ENCODE measurements at places on chromosomes 1 and 21.

GRCh38 chr1:180421614-180422013 lies 80.8 kb downstream of the ACBD6 start:
- DNase-seq, result no peak

DNA sequence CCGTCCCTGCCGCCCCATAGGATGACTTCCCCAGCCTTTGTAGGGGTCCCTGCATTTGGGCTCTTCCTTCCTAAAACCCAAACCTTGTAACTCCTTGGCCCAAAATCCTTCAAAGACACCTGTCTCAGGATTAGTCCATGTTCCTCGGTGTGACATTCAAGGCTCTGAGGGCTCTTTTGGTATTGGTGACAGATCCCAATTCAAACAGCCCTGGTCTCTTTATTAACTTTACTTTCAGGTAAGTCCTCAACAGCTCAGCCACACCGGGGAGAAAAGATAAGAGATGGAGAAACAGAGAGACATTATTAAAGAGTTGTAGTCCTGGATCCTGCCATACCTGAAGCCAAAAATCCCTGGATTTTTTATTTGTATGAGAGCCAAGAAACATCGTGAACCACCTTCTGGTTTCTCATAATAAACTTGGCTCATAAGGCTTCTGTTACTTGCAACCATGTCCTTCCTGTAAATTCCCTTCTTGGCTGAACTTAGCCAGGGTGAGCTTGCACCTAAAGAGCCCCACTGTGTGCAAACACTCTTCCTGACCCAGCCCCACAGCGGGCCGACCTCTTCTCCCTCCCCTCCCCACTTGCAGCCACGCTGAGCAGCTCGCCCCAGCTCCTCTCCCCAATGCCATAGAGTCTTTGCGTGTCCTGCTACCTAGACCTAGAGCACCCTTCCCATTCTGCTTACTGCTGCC lies 7.9 kb upstream of the MATN1 start:
- DNase-seq, result no peak

GRCh38 chr21:46091631-46092025 lies 6.3 kb upstream of the COL6A2 start:
- DNase-seq, result no peak

DNA sequence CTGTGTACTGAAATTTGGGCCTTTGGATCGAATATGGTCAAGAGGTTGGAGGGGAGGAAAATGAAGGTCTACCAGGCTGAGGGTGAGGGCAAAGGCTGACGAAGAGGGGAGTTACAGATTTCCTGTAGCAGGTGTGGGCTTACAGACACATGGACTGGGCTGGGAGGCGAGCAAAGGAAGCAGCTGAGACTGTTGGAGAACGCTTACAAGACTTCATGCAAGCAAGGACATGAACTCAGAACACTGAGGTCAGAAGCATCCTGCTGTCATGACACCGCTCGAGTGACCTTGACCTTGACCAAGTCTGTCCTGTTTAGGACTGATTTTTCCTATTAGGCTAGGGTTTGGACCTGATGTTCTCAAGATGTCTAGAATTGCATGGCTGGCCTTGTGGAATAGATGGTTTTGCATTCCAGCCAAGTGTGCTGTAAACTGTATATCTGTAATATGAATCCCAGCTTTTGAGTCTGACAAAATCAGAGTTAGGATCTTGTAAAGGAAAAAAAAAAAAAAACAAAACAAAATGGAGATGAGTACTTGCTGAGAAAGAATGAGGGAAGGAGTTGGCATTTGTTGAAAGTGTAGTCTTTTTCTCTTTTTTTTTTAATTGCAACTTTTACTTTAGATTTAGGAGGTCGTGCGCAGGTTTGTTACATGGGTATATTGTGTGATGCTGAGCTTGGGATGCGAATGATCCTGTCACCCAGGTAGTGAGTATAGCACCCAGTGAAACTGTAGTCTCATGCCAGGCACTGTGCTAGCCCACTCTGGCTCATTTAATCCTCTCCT lies 5.8 kb downstream of the ELF3 start:
- no peak for DNase-seq

DNA sequence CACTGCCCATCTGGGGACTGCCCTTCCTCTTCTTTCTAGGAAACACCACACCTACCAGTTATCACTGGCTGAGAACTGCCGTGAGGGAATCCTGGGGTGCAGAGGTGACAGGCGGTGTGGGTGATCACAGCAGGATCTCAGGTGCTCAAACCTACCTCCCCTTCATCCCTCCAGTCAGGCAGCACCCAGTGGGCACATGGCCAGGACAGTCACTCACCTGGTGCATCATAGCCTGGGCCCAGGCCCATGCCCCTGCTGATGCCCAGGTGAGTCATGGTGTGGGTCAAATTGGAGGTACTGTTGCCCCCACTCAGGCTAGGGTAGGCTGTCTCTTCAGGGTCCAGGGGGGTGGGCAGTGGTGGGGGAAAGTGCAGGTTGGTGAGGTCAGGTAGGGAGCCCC lies 5.3 kb upstream of the DENND4B start:
- no peak for DNase-seq

DNA sequence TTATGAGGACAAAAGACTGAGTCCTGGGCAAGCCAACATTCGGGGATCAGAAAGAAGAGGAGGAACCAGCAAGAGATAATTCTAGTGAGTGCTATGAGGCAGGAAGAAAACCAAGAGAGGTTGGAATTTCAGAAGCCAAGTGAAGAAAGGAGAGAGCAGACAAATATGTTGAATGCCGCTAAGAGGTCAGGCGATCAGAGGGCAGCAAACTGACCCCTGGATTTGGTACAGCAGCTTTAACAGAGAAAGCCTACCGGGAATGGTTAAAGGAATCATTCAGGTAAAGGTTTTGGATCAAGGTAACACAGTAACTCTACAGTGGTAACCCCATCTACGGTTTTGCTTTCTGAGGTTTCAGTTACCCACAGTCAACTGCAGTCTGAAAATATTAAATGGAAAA lies 5.4 kb downstream of the CLCC1 start:
- no peak for DNase-seq

DNA sequence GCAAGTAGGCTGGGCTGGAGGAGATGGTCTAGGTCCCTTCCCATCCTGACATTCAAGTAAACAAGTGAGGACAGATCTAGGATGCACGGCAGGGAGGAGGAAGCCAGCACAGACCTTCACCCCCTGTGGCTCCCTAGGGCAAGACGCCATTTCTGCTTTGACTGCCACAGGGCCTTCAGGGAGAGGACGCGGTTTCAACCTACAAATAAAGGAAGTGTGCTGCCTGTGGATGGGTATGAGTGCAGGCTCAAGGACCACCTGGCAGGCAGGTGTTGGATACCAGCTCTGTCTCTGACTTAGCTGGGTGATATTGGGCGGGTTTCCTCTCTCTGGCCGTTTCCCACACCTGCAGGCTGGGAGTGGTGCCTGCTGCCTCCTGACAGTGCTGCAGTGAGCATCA lies 16.2 kb downstream of the SLC2A1 start:
- peak; percentile 41 for DNase-seq

DNA sequence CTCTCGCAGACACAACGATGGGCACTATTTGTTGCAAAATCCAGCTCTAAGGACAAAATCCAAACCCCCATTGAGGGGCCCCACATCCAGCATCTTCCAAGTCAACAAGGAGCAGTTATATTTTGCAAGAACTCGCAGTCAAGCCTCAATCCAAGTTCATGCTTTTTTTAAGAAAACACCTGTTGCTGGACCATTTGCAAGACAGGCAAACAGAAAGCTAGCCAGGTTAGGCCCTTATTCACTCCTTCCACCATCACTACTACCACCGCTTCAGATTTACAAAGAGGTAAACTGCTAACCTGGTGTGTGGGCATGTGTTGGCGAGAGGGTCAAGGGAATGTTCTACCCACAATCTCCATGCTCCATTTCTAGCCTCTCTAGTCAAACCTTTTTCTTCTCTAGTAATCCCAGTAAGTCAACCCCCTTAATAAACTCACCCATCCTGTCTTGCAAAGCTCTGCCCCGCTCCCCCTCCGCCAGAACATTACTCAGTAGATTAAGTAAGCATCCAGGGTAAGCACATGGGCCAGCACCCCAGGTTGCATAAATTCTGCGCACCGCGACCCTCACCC lies 703 bp downstream of the ERI3 start:
- DNase-seq, result no peak

- no peak for DNase-seq
These were observed 9.8 kb upstream of the SLC19A1 start for GRCh38 chr21:45551783-45552695.

DNA sequence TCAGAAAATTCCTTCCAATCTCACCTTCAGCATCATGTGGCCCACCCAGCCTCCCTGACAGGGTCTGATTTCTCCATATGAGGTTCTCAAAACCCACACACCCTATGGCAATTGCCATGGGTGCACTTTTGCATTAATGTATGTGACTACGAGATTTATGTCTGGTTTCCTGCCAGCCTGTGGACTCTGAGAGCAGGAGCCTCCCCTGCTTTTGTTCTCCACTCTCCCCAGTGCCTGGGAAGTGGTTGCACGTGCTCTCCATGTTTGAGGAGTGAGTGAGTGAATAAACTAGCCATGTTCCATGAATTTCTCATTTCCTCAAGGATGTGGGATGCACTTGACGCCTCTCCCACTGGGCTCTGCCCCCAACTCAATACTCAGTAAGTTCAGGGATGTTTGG lies 91.2 kb downstream of the ACTL8 start:
- DNase-seq, result no peak

DNA sequence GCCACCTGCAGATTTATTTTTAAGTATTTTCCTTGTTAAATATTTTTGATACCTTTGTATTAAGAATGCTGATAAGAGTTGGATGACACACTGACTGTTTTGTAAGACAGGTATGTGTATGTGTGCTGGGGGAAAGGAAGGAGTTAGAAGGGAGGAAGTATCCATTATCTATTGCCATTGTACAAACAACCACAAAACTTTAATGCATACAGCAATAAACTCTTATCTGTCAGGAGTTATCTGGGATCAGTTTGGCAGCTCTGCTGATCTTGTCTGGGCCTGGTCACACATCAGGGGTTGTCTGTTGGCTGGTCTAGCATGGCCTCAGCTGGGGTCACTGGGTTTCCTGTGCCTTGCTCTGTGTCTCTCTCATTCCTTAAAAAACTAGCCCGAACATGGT lies 423.9 kb upstream of the USP24 start:
- DNase-seq, result no peak

- no peak for DNase-seq
These were observed 345.7 kb downstream of the BARHL2 start for GRCh38 chr1:90371448-90371813.

DNA sequence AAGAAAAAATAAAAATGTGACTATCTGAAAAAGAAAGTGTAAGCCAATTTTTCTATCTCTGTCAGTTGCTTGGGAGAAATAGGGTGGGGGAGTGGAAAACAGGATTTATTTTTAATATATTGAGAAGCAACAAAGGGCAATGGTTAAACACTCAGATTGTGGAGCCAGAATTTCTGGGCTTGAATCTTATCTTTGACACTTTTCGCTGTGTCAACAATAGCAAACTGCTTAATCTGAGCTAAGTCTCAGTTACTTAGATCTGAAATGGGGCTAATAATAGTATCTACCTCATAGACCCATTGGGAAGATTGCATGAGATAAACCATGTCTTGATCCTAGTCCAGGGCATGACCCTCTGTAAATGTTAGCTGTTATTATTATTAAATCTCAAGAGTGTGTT lies 468.1 kb downstream of the ADGRL2 start:
- no peak for DNase-seq

Data from HL-60 (cell line).